ENCODE measurements at places on chromosomes 16 and 17.

DNA sequence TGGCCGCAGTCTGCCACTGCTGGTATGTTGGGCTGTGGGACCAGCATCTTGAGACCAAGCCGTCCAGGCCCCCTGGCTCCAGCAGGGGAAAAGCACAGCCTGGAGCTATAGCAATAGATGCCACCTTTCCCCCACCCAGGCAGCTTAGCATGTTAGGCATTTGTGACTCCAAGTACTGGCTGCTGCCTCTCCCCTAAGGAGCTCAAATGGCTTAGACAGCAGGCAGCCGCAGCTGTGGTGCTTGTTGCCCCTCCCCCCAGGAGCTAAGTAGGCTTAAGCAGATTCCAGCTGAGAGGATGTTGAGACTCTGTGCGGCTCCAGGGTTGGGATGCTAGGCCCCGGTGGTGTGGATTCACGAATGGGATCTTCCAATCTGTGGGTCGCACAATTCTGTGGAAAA lies 88.8 kb upstream of the ANKFN1 start:
- DNase-seq: no peak

GRCh38 chr17:5031365-5032082 lies 3.7 kb downstream of the SLC52A1 start:
- DNase-seq: peak; percentile 84

DNA sequence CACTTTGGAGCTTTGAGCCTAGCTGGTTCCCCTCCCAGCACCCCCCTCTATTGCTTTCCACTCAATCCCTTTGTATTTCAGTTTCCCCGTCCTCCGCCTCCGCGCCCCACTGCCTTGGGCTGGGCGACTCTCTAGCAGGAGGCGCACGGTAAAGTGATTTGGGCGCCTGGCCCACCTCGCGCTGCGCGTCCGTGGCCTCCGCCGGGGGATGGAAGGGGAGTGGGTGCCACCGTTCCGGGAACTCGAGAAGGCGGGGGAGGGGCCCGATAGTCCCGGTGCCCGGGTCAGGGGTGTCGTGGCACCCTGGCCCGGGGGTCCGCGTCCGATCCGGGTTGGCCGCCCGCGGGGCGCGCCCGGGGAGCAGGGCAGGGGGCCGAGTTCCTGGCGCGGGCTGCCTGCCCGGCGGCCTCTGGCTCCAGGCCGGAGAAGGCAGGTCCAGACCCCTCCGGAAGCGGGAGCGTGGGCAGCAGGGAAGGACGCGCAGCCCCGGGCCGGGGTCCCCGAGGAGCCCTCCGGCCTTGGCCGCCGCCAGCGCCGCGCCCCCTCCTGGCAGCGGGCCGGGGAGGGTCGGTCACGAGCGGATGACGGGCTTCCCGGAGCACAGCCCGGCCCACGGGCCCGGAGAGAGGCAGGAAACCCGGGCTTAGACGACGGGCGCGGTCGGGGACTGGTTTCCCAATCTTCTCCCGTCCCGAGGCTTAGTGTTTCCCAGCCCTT lies 15.8 kb downstream of the MEOX1 start:
- peak; percentile 40 for DNase-seq

GRCh38 chr16:2835638-2836493 lies 5.8 kb downstream of the ZG16B start:
- DNase-seq: peak; percentile 100

DNA sequence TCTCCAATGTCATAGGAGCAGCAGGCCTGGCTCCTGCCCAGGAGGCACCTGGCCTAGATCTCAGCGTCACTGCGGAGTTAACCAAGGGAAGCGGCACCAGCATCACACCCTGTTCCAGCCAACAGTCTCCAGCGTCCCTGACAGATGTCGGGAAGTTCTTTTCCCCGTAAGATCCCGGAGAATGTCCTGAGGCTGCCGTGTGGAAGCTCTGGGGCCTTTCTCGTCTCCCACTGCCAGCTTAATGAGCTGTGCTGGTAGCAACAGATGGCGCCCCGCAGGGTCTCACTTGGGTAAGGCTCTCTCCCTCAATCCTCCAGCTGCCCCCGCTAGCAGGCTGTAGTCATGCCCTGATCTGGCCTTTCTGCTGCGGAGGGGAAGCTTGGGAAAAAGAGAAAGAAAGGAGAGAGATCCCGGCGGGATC lies 57.5 kb downstream of the MARCHF10 start:
- peak; percentile 30 for DNase-seq

- DNase-seq: no peak
Observed at GRCh38 chr17:17851103-17852002, 14.6 kb upstream of the SREBF1 start.

GRCh38 chr16:49529411-49530045 lies 155.9 kb downstream of the C16orf78 start:
- DNase-seq: no peak

- no peak for DNase-seq
Observed at GRCh38 chr17:50277357-50277754, 3.1 kb downstream of the TMEM92 start.

DNA sequence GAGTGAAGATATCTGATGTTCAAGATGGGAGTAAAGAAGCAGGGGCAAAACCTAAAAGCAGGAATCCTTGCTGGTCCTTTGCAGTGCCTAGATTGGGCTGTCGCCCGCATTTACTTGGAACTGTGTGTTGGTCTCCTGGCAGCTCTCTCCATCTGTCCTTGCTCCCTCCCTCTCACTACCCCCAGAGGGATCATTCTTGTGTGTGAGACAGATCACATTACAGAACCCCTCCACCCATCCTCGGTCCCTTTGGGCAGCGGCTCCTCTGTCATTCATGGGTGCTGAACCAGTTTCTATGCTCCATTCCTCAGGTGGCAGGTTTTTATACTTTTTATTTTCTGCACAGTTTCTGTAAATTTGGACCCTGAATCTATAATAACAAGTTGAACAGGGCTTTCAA lies 99.4 kb upstream of the MYOCD start:
- DNase-seq: no peak

DNA sequence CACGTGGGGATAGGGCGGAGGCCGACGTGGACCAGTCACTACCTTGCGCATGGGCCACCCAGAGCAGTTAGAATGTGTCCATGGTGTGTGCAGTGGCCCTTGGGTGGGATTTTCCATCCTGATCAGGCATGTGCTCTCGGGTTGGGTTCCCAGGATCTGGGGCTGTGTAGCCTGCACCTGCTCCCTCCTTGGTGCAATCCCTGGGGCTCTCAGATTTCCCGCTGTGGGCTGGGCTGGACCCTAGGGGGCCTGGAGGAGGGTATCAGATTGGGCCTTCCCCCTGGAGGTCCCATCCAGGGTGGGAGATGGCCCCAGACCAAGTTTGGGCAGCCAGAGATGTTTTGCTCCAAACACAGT lies 1.3 kb downstream of the SMTNL2 start:
- DNase-seq: no peak

GRCh38 chr16:27326738-27327585 lies 13.2 kb downstream of the IL4R start:
- DNase-seq: peak; percentile 89

DNA sequence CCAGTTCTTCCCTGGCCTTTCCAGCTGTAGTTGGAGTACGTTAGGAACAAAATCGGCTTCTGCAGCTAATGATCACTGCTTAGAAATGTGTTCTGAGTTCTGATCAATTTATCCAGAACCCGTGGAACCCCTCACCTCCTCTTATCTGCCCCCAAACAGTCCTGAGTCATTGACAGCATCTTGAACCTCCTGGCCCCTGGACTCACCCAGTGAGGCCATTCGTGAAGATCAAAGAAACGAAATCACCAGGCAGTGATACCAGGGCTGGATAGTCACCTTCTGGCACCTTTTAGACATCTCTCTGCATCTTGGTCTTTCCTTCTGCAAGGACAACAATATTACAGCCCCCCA lies 17.0 kb upstream of the EXOC7 start:
- no peak for DNase-seq

GRCh38 chr17:69516911-69517310 lies 102.4 kb downstream of the MAP2K6 start:
- peak; percentile 69 for DNase-seq

DNA sequence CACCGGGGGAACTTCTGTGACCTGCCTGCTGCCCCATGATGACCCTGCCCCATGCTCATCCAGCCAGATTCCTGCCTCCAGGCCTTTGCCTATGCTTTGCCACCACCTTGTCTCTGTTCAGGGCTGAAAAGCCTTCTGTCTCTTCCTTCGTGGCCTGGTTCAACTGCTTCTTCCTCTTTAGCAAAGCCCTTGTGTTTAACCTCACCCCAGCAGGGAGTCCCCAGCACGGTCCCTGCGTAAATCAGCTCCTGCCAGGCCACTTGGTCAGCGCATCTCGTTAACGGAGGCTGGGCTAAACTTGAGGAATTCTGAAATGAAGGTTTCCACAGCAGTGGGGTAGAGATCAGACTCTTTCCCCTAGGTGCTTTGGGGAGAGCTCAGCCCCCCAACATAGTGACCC lies 16.1 kb upstream of the KCNJ12 start:
- DNase-seq: no peak

- no peak for DNase-seq
Observed at GRCh38 chr16:89314854-89315253, 97.4 kb downstream of the ZNF778 start.

GRCh38 chr17:6706996-6707395 lies 6.2 kb downstream of the SLC13A5 start:
- DNase-seq: no peak

- no peak for DNase-seq
Observed at GRCh38 chr16:62408760-62409159, 372.5 kb upstream of the CDH8 start.

DNA sequence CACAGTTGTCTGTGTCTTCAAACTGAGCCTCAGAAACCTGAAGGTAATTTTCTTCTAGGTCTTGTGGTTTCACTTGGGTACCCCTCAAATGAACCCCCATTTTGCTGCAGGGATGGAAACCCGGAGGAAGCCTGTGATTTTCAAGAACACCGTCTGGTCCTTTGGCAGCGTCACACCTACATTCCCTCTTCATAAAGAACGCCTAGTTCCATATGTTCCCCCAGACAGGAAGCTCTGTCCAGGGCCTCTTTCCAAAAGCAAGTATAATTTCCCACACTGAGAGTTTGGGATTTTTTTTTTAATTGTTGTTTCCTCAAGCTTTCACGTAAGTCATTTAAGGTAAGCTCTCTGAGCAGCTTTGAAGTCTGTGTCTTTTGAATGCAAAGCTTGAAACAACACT lies 515.0 kb downstream of the TMEM114 start:
- DNase-seq: no peak

DNA sequence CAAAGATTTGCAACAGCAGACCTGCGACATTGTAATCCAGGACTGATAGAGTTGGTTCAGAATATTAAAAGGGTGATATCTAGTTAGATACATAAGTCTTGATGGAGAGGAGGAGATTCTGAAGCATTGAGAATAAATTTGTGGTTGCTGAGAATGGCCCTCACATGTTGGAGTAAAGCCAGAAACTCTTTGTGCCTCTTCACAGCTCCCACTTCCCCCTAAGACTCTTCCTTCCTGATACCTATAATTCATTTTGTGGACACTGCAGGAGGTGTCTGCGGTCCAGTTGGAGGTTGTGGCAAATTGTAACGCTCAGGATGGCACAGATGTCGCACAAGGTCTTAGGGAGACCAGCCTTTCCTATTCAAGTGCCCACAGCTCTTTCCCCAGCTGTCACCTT lies 17.5 kb downstream of the WWOX start:
- no peak for DNase-seq

- no peak for DNase-seq
Observed at GRCh38 chr17:16820979-16821543, 131.0 kb downstream of the CCDC144A start.

GRCh38 chr17:44005527-44006271 lies 1.3 kb downstream of the NAGS start:
- no peak for DNase-seq

- DNase-seq: peak; percentile 66
Observed at GRCh38 chr17:67211742-67212141, 33.3 kb downstream of the HELZ start.

DNA sequence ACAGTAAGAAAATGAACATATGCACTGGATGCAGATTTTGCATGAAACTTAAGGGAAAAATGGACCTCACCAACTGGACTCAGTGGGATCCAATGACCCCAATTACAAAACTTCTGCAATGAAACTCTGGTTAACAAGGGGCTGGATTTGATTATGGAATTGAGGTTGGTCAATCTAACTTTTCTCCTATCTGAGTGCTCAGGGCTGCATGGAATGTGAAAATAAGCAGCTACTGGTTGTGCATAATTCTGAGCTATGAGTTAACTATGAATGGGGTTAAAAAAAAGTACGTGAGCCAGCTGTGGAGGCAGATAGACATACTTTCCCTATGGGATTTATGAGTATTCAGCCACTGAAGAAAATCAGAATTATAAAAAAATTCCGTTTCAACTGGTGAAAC lies 9.2 kb downstream of the FAM20A start:
- DNase-seq: peak; percentile 32

DNA sequence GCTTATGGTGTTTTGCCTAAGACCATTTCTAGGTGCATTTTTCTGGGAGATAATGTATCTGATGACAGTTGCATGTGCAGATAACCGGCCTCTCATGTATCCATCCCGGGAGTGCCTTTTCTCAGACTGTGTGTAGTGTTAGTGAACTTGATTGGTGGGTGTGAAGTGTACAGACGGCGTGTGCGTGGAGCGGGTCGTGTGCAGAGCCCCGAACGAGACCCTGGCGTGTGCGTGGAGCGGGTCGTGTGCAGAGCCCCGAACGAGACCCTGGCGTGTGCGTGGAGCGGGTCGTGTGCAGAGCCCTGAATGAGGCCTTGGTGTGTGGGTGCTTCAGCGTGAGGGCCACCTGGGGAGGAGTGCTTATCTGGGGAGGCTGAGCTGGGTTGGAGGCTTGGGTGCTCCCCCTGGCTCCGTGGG lies 28.9 kb upstream of the ZNF750 start:
- no peak for DNase-seq

GRCh38 chr17:71200597-71200996 lies 920.2 kb upstream of the SOX9 start:
- DNase-seq: peak; percentile 50

GRCh38 chr16:69486724-69487123 lies 62.3 kb downstream of the CYB5B start:
- DNase-seq: no peak

DNA sequence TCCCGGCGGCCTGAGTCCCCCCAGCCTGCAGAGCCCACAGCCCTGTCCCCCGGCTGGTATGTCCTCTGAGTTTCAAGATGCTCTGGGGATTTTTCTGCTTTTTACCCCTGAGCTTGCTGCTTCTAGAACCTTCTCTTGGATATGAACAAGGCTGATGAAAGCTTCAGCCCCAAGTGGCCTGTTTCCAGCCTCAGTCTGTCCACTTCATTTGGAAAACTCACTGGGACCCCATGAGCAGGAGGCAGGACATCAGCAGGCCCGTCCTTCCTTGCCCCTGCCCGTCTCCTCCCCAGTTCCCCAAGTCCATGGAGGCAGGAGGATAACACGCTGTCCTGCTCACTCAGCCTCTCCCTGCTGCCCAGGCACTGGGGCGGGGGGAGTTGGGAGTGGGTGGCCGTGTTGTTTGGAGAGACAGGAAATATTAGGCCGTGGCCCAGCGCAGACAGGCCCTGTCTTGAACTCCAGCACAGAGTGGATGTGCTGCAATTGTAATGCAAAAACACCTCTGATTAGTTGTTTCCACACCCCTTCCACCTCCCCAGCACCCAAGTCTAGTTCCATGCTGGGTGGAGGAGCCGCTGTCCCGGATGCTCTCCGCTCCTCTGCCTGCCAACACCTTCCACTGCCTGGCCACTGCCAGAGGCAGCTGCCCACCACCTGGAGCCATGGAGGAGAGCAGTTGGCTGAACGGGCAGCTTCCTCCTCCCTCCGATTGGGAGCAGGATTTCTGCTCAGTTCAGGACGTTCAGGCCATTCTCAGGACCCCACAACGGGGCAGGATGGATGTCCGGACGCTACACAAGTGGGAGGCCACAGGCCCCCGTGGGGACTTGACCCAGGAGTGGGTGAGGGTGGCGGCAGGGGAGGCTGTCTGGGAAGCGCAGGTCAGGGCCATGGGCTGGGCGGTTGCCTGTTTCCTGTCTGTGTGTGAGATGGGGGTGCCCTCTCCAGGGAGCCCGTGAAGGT lies 216.9 kb upstream of the GSE1 start:
- DNase-seq: no peak
